ENCODE measurements at places on chromosomes 5 and 9. TPM values are rescaled to one million over a fixed set of nuclear protein-coding genes. Genes with fewer than 3 reads are reported as not detected.

Gene NAIP
- 13.1 TPM for total RNA-seq

Gene PCDHA1
- total RNA-seq = not detected

Gene BAAT
- total RNA-seq = not detected

Gene CDKN2A
- 404 TPM for total RNA-seq

Gene DNAI1
- 1.6 TPM for total RNA-seq

Gene OBP2B
- not detected for total RNA-seq

DNA sequence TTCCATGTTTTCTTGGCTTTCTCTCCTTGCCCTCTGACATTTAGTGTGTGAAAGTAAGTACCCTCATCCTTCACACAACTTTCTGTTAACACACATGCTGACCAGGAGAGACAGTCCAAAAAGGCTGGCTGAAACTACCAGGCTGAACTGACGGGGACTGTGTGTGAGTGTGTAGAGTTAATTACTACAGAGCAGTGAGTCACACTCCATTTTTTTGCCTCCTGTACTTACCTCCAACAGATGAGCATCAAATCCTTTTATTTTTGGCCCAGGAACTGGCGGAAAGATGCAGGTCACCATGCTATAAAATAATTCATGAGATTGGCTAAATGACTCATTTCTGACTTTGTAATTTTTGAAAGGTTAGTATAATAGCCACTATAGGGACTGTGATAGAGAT lies 20.2 kb upstream of the AGXT2 start:
- no peak for DNase-seq

DNA sequence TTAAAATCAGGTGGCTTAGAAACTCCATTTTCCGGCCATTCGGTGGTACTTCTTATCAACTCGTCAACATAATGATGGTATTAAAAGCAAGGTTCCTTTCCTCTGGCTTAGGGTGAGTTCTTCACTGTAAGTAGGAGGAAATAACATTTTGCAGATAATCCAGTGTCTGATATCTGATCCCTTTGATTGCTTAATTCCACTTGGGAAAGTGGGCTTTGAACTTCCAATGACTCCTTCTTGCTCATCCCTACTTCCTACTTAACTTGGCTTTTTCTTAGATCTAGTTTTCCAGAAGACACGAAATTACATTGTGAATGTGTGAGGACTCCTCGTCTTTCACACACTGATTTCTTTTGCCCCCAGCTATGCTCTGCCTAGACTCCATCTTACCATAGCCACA lies 31.5 kb downstream of the DDX31 start:
- no peak for DNase-seq

DNA sequence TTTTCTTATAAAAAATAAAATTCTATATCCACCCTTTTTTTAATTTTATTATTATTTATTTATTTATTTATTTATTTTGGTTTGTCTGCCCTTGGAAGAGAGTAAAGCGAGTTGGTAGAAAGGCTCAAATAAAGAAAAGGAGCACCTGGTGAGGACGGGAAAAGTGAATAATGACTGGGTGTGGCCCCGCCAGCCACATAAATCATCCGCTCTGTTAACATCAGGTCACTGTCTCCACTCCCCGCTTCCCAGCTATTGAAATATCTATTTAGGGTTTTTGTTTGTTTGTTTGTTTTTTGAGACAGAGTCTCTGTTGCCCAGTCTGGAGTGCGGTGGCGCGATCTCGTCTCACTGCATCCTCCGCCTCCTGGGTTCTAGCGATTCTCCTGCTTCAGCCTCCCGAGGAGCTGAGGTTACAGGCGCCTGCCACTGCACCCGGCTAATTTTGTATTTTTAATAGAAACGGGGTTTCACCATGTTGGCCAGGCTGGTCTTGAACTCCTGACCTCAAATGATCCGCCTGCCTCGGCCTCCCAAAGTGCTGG lies 844 bp downstream of the POLR3G start:
- no peak for DNase-seq
